ENCODE measurements at places on chromosomes 5 and 9.

- DNase-seq = no peak
Measured at GRCh38 chr5:168151041-168151440, 140.4 kb upstream of the WWC1 start.

DNA sequence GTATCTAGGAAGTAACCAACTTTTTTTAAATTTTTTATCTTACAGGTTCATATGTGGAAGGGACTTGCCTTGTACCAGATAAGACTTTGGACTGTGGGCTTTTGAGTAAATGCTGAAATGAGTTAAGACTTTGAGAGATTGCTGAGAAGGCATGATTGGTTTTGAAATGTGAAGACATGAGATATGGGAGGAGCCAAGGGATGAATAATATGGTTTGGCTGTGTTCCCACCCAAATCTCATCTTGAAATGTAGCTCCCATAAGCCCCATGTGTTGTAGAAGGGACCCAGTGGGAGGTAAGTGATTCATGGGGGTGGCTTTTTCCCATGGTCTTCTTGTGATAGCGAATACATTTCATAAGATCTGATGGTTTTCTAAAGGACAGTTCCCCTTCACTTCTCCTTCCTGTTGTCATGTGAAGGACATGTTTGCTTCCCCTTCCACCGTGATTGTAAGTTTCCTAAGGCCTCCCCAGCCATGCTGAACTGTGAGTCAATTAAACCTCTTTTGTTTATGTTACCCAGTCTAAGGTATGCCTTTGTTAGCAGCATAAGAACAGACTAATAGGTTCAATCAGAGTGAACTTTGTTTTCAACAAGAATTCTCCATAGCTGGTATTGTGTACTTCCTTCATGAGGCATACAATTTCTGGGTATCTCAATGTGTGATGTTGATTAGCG is 535.6 kb upstream of the MEF2C start:
- DNase-seq = no peak

DNA sequence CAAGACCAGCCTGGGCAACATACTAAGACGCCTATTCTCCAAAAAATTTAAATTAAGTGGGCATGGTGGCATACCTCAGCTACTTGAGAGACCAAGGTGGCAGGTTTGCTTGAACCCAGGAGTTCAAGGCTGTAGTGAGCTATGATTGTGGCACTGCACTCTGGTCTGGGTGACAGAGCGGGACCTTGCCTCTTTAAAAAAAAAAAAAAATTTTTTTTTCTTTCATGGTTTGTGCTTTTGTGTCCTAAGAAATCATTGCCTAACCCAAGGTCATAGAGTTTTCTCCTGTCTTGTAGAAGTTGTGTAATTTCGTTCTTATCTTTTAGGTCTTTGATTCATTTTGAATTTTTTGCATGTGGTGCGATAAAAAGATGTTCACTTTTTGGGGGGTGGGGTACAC is 12.3 kb downstream of the GPBP1 start:
- no peak for DNase-seq

GRCh38 chr5:173712609-173713175 is 96.2 kb upstream of the BOD1 start:
- DNase-seq = no peak

- DNase-seq = no peak
Measured at GRCh38 chr9:13744261-13744901, 464.9 kb upstream of the MPDZ start.

- no peak for DNase-seq
Measured at GRCh38 chr5:151052836-151053235, 28.0 kb downstream of the TNIP1 start.

DNA sequence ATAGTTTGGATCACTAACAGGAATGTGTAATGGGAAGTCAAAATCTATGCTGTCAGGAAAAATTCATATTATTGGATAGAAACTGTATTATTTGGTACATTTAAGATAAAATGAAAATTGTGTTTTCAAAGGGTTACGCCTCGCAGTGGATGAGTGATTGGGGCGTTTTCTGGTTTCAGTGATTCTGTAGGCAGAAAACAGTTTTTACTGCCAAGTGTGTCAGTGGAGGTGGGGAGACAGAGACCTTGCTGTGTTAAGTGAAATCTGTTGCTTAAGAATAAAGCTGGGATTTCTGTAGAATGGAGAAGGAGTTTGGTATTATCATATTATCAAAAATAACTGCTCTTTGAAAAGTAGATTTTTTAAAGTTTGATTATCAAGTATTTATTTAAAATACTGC is 69.7 kb downstream of the GHR start:
- DNase-seq = no peak

GRCh38 chr5:79806741-79807140 is 117.1 kb downstream of the CMYA5 start:
- no peak for DNase-seq

DNA sequence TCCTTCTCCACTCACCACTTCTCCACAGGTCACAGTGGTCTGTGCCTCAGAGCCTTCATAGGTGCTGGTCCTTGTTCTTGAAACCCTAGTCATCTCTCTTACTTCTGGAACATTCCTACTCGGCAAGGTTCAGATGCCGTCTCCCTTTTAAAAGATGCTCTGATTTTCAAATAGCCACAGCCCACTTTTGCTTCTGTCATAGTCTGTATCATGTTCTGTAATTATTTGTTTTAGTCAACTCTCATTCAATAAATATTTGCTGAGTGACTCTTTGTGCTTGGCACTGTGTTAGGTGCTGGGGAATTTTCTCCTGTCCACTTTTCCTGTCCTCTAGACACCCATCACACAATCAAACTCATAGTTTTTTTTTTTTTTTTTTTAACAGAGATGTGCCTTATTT is 181.3 kb upstream of the IL12B start:
- DNase-seq = no peak

DNA sequence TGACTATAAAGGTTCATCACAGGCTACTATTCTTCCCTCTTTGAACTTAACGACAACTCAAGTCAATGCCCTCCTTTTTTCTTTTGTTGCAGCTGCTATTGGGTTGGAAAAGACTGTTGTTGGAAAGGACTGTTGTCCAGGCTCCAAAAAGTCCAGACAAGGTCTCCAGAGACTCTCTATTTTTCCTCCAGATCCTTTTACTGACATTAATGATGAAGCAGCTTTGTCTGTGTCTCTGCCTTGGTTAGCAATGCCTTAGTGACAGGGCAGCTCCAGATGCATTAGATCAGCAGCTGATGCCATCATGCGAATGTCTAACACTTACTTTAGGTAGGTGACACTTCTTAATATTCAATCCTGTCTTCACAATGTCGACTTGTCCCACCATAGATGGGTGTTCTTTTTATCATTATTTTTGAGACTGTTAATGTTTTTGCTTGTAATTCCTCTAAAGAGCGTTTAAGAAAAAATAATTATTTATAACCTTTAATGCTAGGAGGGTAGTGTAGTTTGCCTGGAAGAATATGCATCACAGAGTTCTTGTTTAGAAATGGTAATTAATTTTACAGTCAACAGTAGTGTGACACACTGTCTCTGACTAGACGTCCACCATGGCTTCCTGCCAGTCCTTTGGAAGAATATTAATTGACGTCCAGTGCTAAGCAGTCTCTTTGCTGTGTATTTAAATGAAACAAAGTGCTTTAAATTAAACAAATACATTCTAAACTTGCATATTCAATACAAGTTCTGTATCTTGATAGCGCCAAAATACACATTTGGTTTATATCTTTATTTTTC is 492.2 kb downstream of the NR2F1-AS1 start:
- DNase-seq = no peak

GRCh38 chr9:85268131-85268530 is 473.6 kb downstream of the AGTPBP1 start:
- no peak for DNase-seq

DNA sequence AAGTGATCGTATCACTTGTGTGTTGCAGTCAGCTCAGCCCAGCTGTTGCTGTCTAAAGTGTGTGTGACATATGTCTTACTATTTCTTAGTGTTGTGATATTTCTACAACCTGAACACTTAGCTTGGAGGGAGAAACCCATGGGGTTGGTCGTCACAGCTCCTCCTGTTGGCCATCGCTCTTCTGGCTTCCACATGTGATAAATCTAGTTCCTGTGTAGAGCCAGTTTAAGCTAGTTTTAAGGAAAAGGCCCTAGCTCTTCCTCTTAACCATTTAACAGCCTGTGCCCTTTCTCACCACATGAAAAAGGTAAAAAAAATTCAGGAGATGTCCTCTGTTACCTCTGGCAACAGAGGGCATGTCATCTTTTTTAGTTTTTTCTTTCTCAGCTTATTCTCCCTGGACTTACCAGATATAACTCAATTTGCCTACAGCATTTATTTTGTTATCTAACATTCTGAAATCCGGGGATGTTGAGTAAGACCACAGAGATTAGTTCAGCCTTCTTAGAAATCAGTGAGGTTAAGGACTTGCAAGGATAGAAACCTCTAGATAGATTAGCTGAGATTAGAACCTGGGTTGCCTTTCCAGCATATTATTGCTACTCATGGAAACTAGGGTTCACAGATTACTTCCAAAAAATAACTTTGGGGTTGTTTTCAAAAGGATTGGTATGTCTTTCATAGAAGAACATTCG is 100.4 kb downstream of the GAPVD1 start:
- no peak for DNase-seq

DNA sequence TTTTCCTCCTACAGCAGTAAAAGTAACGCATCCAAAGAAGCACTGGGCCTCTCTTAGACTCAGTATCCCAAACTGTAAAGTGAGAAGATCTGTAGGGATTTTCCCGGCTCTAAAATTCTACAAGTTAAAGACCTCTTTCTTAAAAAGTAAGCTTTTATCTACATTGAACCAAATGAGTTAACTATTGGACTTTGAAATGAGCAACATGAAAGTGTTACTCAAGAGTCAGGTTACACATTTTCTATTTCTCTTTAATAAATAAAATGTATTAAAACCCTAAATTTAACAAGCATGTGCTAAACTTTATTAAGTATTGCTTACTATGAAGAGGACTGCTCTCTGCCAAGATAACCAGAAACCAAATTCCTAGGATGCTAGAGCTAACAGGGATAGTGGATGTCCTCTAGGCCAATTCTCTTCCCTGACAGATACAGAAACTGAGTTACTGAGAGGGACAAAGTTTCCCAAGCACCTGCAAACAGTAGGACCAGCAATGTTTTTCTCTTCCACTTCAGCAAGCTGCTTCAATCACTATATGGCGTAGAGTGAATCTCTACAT is 21.7 kb downstream of the NFIB start:
- no peak for DNase-seq

DNA sequence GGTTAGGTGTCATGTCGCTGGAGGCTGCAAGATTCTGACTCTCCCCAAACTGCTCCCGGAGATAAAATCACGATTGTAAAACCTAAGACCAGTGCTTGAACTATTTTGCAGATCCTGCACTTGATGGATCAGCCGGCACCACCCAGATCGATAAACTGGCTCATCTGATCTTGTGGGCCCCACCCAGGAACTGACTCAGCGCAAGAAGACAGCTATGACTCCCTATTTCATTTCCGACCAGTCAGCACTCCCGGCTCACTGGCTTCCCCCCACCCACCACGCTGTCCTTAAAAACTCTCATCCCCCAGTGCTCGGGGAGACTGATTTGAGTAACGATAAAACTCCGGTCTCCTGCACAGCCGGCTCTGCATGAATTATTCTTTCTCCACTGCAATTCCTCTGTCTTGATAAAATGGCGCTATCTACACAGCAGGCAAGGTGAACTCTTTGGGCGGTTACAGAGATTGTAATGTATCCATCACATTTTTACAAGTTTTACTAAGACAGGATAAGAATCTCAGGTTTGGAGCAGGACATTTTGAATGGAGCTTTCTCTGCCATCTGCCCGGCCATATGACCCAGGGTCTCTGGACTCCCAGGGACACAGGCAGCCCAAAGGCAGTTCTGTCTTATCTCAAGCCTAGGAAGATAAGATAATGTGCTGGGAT is 10.6 kb upstream of the PPP1R26 start:
- peak; percentile 58 for DNase-seq

GRCh38 chr5:113489299-113489698 is 1.0 kb upstream of the MCC start:
- no peak for DNase-seq

DNA sequence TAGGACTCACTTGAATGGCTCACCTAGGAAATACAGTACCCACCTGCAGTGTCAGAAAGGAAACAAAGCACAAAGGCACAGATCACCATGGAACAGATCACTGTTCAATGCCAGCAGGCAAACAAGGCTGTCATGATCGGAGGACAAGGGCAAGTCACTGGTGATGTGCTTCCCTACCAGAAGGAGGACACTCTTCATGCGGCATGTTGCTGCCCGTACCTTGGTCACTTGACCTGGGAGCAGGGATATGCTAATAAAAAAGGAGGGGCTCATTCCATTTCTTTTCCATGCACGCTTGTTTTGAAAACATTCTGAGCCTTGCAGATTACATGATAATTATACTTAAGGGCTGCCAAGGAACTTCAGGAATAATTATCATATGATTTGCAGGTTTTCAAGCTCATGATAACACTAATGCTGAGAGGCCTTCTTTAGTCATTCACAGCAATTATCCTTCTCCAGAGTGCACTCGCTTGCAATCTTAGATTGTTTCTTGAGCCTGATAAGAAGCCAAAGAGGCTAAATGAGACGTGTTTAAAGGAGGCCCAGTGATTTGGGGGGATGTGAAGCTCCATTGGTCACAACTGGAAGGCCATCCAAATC is 36.1 kb upstream of the STARD4 start:
- DNase-seq = no peak

DNA sequence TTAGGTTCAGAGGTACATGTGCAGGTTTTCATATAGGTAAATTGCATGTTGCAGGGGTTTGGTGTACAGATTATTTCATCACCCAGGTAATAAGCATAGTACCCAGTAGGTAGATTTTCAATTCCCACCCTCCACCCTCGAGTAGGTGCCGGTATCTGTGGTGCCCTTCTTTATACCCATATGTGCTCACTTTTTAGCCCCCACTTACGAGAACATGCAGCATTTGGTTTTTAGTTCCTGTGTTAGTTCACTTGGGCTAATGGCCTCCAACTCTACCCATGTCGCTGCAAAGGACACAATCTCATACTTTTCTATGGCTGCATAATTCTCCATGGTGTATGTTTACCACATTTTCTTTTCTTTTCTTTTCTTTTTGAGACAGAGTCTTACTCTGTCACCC is 21.2 kb downstream of the ITK start:
- DNase-seq = no peak

DNA sequence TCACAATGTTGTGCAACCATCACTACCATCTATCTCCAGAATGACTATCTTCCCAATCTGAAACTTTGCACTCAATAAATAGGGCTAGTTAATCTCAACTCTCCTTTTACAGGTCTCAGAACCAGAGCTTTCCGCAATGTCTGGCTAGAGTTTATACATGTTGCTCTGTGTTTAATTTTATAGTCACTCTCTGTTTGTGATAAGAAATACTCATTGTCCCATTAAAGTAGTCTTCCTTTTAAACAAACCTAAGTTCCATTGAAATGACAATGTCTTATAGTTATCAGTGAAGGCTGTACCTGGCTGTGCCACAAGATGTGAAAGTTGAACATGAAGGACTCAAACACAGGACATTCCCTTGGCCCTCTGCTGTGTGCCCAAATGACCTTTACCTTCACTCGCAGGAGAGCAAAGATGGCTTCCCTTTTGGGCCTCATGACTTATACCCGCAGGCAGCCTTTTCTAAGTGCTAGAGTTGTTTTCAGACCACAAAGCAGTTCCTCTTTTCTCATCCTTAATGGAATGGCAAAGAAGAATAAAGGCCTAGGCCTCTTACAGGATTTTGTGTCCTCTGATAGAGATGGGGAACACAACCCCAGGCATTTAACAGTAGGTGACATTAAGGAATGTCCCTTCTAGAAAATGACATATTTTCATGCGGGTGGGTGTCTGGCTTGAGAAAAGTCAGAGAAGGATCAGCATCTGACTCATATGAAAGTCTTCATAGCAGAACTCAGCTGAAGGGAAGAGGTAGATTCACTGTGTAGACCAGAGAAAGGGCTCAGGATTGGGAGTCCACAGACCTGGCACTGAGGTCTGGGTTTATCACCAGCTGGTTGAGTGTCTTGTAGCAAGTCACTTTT is 69.6 kb upstream of the ATP10B start:
- no peak for DNase-seq

- peak; percentile 31 for DNase-seq
Measured at GRCh38 chr5:157025093-157025698, 33.7 kb downstream of the HAVCR1 start.

All from activated T-helper 9 cell treated with anti-CD3 and anti-CD28 coated beads, Interleukin-2, amount 50 U/mL, for 16 hours (primary cell).